ENCODE measurements at places on chromosomes 6 and 20.
A peak's percentile ranks its signal among the peaks of the same experiment; 100 is the strongest.

DNA sequence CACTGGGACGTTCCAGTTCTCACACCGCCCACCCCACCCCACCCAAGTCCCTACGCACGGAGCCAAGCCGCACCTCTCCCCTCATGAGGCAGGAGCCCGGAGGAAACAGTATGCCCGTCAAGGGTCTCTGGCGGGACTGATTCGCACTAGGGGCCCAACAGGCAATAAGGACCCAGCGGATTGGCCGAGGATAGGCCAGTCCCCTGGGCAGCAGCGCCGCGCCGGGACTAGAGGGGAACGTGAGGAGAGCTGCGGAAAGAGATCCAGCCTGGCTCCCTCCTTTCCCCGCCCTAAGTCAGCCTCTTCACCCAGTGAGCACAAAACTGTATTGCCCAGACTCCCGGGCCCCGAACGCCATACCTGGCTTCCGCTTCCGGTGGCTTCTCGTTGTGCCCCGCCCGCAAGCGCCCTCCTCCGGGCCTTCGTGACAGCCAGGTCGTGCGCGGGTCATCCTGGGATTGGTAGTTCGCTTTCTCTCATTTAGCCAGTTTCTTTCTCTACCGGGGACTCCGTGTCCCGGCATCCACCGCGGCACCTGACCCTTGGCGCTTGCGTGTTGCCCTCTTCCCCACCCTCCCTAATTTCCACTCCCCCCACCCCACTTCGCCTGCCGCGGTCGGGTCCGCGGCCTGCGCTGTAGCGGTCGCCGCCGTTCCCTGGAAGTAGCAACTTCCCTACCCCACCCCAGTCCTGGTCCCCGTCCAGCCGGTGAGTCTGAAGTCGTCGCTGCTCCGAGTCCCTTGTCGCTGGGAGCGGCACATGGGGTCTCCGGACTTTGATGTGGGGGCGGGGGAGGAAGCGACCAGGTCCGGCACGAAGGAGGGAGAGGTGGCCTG is at the start of gene CSNK2B:
TSS of gene CSNK2B (plus strand) at position 580 of the 836 bp plus-strand sequence. CDS start 752 bp downstream, outside the sequence.
- DNase-seq = peak; percentile 97

- no peak for DNase-seq
Measured at GRCh38 chr6:100342830-100343229, 121.9 kb downstream of the SIM1 start.

GRCh38 chr6:160756871-160757270 is 54.8 kb downstream of the PLG start:
- no peak for DNase-seq

DNA sequence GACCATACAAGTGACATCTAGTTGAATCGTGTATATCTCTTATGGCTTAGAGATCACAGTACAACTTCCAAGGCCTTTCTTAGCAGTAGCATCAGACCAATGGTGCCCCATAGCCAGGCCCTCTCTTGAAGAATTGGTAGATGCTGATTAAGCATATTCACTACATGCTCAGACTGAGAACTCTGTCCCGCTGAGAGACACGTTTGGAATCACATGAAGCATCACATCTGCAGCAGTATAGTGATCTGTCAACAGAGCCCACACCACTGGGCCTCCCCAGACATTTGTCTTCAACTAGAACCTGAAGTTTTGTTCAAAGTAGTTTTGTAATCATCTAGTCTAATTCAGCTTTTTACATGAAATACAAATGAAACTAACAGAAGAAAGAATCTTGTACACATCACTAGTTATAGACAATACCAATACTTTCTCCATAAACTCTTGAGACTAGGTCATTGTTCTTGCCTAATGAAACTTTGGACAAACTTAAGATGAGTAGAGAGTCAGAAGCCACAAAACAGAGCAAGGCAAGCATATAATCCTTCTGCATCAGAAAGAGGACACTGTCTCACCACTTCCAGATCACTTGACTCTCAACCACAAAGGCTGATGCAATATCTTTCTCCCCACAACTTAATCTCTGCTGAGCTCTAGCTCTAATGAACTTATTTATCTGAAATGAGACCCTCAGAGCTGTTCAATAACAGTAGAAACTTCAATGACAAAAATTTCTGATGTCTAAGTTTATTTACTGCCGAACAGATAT is 182.7 kb downstream of the TBX18 start:
- DNase-seq = no peak

DNA sequence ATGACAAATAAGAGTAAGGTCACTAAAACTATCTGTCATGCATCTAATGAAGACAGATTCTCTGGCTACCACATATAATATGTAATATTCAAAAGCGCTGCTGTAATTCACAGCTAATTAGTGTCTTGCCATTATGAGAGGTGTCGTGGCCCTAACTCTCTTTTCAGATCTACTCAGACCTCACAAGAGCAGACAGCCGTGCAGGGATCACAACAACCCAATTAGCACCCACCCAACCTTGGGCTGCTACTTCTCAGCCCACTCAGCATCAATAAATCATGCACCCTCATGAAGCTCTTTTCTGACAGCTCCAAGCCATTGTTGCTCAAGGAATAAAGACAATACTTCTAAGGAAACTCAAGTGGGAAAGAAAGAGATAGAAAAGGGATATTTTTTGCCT is 61.5 kb downstream of the FRK start:
- DNase-seq = no peak

DNA sequence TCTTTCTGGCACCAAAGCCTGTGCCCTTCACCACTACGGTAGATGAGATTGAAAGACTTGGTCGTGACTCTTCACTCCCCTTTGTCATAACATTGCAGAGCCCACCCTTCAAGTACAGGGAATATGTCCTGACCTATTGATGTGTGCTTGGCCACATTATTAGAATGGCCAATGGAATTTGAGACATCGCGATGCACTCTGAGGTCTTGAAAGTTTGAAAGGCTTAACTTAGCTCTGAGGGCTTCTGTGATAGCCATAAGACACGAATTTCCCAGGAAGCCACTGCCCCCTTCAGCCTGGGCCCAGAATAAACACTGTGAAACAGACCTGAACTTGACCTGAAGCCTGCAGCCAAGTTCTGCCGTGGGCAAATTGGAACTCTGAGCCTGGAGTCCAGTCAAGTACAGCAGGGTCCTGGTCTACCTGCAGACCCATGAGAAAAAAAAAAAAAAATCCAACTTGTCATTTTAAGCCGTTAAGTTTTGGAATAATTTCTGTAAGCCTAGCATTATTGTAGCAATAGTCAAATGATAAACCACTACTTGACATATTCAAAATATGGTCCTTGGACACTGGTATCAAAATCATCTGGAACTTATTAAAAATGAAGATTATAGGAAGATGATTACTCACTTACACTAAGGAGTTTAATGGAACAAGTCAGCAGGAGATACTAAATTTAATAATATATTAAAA is 36.9 kb upstream of the TRAF3IP2 start:
- no peak for DNase-seq

DNA sequence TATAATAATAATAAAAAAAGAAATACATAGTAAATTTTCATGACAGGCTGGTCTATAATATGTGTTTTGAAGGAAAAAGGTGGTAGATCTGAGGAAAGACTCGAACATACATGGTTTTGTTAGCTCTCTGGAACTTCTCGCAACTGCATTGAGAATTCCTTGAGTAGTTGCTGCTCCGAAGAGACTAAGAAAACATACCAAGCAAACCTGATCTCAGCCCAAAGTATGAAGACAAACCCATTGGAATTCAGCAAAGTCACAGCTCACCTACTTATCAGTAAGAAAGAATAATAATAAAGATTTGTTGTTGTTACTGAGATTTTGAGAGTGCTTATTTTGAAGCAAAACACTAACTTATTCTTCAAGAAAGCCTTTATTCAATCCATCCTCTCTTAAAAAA is 1107.1 kb upstream of the EYS start:
- DNase-seq = no peak

GRCh38 chr20:61280217-61280980 is 28.3 kb downstream of the CDH4 start:
- no peak for DNase-seq

GRCh38 chr6:11537229-11538051 is at the start of gene TMEM170B:
TMEM170B (plus strand) TSS chr6:11537749; CDS start chr6:11538278, 529 bp downstream.
- peak; percentile 93 for DNase-seq

DNA sequence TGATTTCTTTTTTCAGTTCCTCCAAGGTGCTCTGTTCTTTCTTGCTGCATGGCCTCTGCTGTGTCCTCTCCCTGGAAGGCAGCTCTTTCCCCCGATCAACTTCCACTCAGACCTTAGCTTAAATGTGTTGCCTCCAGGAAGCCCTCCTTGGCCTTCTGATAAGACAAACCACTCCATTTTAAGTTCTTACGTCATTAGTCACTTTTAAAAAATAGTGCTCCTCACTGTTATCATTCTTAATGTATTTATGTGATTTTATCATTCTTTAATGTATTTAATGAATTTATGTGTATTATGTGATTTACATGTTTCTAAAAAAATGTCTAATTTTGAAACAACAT is 12.2 kb upstream of the MANBAL start:
- DNase-seq = no peak

GRCh38 chr20:5741089-5741488 is 9.1 kb upstream of the SHLD1 start:
- DNase-seq = no peak

DNA sequence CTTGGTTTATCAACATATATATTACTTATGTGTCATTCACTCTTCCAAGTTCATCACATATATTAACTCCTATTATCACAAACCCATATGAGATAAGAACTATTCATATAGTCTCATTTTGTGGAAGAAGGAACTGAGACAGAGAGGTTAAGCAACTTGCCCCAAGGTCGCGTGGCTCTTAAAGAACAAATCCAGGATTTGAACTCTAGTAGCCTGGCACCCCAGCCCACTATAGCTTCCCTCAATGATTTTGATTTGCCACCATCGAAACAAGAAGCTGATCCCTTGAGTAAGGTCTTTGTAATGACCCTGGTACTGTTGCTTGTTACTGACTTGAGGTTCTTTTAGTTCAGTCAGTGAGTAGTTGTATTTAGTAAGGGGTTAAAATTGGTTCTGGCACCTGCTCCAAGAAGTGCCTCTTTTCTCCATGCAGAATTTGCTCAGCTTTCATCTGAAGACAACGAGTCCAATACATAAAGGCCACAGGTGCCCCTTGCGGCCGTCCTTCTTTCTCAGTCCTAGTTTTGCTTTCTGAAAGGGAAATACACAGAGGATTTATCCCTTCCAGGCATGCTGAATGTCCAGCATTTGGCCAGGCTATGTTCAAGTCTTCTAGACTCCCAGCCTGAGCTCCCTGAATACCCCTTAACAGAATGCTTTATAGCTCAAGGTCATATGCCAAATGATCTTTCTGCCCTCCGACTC is 253.0 kb downstream of the TBC1D7 start:
- DNase-seq = no peak

- DNase-seq = no peak
Measured at GRCh38 chr6:1116149-1116548, 195.7 kb upstream of the FOXQ1 start.

DNA sequence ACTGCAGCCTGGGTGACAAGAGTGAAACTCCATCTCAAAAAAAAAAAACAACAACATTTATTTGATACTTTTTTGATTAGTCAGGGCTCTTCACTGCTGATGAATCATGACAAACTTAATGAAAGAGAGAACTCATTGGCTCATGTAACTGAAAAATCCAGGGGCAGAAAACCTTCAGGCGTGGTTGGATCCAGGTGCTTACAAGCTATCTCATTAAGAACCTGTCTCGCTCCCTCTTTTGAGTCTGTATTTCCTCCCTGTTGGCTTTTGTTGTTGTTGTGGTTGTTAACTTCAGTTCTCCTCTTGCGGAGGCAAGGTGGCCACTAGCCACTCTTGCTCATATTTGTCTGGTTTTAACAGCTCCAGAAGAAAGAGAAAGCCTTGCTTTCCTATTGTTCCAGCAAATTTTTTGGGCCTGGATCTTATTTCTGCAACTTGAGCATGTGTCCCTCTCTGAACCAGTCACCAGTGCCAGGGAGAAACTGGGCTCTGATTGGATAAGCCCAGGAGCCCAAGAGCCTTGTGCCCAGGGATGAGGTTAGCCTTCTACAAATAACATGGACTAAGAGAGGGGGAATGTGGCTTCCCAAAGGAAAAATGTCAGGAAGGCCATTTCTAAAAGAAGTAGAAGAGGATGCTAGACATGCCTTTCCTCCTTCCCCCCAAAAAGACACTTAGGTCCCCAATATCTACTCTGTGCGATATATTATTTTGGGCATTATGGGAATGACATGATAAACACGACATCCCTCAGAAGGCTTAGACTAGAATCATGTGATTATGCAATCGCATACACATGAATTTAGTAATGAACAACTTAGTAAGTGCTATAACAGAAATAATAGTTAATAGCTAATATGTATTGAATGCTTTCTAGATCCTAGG is 64.5 kb downstream of the PHACTR2 start:
- DNase-seq = no peak
